ENCODE measurements at places on chromosomes 5 and 9.

DNA sequence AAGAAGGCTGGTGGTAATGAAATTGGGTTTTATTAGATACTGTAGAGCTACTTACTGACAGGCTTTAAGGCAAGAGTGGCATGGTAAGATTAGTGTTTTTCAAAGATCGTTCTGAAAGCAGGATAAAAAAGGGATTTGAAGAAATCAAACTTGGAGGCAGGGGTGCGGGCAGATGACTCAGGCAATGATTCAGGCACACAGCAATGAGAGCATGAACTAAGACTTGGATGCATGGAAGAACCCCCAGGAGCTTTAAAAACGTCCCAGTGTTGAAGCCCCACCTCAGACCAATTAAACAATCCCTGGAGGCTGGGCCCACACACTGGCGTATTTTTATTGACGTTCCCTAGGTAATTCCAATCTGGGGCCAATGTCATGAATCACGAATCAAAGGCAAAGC lies 102.5 kb downstream of the SREK1 start:
- no peak for DNase-seq

DNA sequence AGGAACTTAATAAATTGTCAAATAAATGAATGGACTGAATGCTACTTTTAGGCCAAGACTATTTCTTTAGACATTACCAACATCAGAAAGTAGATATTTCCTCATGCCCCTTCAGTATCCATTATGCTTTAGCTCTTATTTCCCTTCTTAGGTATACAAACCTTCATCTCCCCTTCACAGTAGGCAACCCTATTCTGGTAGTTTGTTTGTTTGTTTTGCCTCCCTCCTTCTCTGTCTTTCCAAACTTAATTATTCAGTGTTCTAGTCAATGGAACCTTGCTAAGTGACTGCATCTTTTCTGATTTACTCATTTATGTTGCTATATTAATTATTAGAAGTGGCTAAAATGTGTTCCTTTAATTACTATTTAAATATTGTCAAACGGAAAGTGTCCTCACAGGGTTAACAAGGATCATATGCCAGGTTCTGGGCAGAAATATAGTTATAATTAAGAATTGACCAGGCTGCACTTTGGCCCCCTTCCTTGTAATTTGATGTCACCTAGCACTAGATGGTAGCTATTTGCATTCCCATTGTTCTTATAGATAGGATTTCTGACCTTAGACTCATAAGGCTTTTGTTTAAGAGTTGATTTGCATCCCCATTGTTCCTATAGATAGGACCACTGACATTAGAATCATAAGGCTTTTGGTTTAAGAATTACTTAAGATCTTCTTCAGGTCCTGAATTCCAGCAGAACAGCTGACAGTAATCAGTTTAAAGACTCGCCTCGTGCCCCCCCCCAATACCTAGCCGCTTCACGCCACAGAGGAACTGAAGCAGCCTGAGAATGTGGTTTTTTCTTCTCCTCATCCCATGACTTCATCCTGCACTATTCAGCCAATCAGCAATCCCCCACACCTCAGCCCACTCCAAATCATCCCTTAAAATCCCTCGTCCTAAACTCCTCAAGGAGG lies 84.4 kb upstream of the NUDT12 start:
- no peak for DNase-seq

GRCh38 chr9:13083963-13084528 lies 195.4 kb downstream of the MPDZ start:
- DNase-seq = no peak

DNA sequence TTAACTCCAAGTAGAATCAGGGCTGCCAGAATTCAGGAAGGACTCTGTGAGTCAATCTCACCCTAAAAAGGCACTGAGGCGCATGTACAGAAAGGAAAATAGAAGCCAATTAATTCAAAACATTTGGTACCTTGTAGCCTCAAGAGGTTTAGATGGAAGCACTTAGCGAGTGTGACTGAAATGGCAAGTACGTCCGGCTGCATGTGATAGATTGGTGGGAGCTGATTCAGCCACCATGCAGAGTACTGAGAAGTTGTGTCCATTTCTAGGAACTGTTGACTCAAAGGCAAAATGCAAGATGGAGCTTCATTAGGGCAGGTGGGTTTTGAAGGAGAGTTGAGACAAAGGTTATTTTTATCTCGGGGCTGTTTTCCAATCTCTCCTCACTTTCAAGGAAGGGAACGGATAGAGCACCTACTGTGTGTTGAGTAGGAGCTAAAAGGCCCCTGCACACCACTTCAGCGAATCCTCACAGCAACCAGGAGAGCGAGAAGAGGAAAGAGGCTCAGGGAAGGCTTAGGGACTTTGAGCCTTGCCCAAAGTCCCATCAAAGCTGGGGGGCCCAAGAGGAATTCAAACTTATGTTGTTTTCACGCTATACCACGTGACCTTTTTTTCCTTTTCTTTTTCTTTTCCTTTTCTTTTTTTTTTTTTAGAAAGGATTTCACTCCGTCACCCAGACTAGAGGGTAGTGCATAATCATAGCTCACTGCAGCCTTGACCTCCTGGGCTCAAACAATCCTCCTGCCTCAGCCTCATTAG lies 34.6 kb upstream of the CPEB4 start:
- no peak for DNase-seq

GRCh38 chr5:109173036-109173794 lies 236.6 kb downstream of the PJA2 start:
- no peak for DNase-seq

GRCh38 chr5:92674321-92674720 lies 906.7 kb downstream of the NR2F1-AS1 start:
- no peak for DNase-seq

GRCh38 chr9:27182421-27182820 lies 73.4 kb downstream of the TEK start:
- no peak for DNase-seq

- DNase-seq = no peak
Measured at GRCh38 chr9:25677301-25678146, 720 bp downstream of the TUSC1 start.

DNA sequence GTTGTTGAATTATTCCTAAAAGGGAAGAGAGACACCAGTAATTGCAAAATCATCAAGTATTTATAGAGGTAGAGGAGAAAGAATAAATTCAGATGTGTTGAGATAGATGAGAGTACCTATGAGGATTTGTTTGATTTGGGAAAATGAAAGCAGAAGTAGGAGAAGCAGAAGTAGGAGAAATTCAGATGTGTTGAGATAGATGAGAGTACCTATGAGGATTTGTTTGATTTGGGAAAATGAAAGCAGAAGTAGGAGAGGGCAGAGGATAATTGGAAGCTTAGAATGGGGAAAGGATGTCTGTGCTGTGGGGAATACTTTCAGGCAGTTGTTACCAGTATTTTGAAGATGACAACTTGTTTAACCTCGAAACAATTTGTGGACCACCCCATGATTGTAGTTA lies 35.1 kb upstream of the ZCCHC7 start:
- DNase-seq = no peak

GRCh38 chr5:150156027-150156368 lies 353 bp upstream of the PDGFRB start:
- DNase-seq = no peak

DNA sequence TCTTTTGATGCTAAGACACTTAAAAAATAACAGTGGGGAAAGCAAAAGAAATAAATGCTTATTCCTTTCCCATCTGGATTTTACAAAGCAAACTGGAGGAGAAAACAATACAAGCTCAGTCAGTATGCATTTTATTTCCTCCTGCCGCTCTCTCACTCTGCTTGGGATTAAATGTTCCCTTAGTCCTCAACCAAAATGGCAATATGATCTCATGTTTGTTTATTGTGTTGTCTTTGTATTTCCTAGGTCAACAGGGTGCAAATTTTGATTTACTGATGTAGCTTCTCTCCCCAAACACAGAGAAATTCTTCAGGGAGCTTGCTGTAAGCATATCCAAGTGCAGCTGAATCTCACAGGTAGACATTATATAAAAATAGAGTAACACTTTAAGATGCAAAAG lies 92.1 kb upstream of the ERBIN start:
- no peak for DNase-seq

DNA sequence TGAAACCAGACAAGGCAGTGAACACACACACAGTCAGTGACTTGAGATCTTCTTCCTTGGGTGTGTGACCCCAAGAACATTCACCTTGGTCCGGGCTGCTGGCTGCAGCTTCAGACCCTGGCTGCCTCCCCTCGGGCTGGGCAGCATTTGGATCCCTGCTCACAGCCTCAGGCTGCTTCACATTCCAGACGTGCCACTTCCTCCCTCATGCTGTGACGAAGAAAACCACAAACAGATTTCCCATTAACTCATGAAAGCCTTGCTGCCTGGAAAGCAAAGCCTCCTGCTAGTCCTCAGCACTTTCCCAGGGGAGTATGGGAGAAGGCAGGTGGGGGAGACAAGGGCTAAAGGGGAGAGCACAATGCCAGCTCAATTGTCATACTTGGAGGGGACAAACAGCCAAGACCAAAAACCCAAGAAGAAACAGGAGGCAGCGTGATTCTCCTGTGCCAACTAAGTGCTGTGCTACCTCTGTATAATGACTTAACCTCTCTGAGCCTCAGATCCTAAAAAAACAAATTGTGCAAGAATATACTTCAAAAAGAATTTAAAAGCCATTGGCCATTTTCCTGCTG lies 594.6 kb upstream of the BRINP1 start:
- DNase-seq = no peak

DNA sequence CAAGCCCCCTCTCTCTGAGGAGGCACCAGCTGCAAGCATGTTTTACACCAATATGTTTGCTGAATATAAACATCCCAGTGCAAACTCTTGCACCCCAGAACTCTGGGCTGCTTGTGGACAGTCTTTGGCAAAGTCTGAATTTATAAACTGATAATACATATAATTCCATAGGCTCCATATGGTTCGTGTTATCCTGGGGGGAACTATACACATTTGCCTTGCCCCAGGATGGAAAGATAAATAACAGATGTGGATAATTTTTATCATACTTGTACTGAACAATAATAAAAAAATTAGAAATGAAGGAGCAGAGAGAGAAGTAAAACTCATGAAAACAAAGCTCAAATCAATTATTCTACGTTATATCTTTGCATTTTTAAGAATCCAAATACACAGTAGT lies 50.6 kb upstream of the GAS1 start:
- no peak for DNase-seq

GRCh38 chr5:24904981-24905517 lies 260.3 kb upstream of the CDH10 start:
- DNase-seq = no peak

DNA sequence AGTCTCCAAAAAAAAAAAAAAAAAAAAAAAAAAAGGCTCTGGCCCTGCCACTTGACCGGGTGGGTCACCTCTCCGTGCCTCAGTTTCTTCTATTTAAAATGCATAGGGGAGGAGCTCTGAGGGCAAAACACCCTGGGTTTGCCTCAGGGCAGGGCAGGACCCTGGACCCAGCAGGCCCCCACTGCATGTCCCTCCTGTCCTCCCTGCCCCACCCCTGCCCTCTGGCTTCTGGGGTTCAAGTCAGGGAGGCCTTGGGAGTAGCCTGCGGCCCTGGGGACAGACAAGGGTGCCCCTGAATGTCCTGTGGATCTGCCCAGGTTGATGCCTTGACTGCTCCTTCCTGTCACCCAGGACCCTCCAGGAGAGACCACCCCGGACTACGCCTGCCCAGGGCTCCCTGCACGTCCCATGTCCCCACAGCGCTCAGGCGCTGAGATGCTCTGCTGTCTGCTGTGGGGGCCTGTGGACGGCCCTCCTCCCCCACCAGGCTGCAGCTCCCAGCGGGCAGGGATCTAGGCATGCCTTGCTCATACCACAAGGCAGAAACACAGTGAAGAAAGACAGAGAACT lies 35.4 kb downstream of the ADAMTS2 start:
- DNase-seq = no peak

GRCh38 chr9:37338218-37338617 lies 84.3 kb upstream of the GRHPR start:
- no peak for DNase-seq

GRCh38 chr9:25891527-25891926 lies 213.3 kb upstream of the TUSC1 start:
- DNase-seq = no peak

DNA sequence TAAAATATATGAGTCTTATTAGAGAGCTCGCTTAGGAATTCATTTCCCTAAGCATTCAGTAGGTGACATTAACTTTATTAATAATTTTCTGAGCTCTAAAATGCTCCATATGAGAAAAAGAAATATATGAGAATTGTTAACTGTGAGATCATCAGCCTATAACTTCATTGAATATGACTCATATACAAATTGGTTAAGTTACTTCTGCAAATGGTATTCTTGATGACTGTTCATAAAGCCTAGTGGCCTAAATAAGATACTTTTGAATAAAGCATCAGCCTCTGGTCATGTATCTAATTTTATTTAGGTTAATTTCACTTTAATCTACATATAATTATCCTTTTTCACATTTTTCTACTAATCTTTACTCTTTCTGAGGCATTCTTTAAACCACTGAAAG lies 710.2 kb upstream of the ACO1 start:
- DNase-seq = no peak

GRCh38 chr5:32190095-32190494 lies 16.0 kb upstream of the GOLPH3 start:
- no peak for DNase-seq

DNA sequence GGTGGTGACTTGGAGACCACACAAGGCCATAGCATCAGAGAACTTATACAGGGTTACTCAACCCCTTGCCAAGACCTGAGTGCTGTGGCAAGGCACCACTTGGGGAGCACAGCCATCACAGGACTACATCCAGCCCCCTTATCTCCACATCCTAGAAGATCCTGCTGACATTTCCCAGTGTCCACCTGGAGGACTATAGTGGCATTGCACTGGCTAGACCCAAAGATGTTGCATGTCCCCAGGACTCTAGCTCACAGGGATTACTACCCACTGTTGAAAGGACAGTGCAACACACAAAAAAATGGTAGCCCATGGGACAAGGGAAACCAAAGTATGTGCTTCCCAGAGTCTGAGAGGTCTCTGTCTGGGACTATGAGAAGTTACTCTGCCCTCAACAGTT lies 411.1 kb upstream of the NUDT12 start:
- no peak for DNase-seq

DNA sequence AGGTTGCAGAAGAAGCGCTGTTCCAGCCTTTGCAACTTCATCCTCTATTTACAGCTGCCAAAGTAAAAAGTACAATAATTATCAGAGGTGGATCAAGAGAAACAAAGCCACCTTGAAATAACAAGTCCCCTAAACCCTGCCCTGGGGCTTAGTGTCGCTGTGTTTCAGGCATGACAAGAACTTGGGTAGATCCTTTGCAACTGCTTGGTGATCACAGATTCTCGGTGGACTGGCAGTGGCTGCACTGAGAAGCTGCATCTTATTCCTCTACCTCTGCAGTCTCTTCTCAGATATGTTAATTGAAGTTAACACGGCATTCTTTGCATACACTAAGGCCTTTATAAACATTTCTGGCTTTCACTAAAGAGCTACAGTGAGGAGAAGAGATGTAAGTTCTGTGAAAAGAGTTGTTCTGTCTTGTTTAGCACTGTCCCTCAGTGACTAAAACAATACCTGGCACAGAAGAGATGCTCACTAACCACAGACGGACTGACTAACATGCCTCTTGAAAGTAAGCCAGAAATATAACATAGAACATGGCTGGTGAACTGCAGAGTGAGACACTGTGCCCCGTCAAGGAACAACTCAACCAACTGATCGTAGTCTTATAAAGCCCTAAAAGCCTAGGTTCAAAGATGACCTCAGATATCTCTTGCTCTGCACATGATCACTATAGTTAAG lies 144.2 kb downstream of the MLLT3 start:
- no peak for DNase-seq
